H54 (cell line): ENCODE measurements at places on chromosomes 5 and 9.

DNA sequence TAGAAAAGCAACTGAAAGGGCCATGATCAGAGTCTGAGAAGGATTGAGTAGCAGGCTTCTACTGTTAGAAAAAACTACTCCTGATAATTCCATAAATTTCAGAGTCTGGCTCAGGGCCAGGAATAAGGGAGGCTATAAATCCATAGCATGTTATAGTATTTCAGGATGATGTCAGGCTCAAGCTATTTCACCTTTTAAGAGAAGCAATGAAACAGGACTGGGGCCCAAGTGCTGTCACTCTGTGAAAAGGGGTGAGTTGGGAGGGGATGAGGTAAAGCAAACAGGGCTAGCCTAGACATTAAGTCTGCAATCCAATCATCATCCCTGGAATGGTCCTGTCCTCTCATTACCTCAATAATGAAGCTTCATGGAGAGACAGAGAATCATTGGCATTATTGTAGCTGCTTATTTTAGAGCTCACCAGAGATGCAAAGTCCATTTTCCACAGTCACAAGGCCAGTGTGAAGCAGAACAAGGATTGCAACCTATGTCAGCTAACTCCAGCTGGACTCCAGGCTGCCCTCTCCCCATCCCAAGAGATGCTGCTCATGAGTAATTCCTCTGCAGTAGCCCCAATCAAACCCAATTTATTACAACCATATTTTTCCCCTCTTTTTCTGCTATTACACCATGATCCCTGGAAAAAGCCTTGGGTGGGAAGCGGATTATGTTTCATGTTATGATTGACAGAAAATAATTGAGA is 56.0 kb downstream of the PAPPA start:
- DNase-seq: no peak

DNA sequence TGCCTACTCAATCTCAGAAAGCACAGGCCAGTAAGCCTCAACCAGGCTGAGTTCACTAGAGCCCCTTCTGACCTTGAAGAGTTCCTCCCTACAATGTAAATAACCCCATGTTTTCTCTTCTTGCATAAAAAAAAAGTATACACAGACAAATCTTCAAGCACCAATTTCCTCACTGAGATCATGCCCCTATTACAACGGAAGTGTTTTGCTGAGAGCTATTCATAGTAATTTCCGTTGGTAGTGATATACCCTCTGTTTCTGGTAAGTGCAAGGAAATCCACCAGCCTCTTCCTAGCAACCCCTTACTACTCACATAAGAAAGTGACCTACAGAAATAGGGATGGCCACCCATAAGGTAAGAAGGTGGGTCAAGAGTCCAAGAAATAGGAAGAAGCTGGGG is 76.4 kb upstream of the TARS1 start:
- DNase-seq: no peak

DNA sequence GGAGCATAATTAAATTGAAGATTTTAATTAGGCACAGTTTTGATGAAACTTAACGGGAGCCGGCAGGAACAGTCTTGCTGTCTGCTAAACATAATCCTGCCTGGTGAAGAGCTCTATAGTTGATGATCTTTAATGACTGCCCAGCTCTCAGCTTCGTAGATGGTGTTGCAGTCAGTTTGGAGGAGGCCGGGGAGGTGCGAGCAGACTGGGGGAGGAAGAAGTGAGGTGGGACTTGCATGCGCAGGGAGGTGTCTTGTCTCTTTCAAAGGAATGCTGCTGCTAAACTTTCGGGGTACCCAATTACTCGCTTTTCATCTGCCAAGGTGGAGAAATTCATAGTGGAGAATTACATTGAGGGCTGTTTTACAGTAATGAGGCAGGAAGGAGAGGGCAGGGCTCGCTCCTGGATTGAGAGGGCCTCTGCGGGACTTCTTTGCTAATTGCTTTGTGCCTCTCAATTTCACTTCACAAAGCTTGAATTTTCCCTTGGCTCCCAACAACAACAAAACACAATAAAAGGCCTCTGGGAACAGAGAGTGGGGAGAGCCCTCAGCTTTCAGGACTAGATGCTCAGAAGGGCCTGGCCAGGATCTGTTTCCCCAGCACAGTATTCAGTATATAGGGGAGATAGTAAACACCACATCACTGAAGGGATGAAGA is 257.9 kb upstream of the ADRA1B start:
- DNase-seq: no peak

DNA sequence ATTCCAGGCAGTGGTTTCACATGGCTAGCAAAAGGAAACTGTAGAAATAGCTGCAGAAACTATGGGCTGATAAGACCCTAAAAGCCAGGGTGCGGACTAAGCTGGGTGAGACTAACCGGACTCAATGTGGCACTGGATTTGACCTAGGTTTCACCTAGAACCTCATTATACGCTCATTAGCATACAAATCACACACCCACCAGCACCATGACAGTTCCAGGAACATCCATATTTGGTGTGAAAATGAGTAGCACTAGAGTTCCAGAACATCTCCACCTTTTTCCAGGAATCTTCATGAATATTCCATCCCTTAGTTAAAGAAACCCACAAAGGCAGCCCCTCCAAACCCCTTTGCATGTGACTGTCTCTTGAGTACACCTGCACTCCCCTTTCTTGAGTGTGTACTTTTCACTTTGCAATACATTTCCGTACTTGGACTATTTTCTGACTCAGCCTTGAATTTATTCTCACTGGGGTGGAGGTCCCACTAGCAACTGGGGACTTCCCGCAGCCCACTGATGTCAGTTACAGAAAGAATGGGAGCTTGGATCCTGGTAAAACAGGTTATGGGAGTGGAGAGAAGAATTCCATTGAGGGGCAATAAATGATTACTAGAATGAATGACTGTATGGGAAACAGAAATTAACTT is 58.0 kb upstream of the SPATA31C2 start:
- DNase-seq: no peak

GRCh38 chr5:95080441-95080840 is 204.5 kb downstream of the MCTP1 start:
- DNase-seq: no peak

DNA sequence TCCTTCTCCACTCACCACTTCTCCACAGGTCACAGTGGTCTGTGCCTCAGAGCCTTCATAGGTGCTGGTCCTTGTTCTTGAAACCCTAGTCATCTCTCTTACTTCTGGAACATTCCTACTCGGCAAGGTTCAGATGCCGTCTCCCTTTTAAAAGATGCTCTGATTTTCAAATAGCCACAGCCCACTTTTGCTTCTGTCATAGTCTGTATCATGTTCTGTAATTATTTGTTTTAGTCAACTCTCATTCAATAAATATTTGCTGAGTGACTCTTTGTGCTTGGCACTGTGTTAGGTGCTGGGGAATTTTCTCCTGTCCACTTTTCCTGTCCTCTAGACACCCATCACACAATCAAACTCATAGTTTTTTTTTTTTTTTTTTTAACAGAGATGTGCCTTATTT is 181.3 kb upstream of the IL12B start:
- DNase-seq: no peak

GRCh38 chr5:176947847-176948246 is 48.7 kb upstream of the HK3 start:
- DNase-seq: no peak

GRCh38 chr9:126122901-126123616 is 203.6 kb upstream of the MVB12B start:
- DNase-seq: no peak

GRCh38 chr9:107874137-107874536 is 384.6 kb upstream of the KLF4 start:
- no peak for DNase-seq

DNA sequence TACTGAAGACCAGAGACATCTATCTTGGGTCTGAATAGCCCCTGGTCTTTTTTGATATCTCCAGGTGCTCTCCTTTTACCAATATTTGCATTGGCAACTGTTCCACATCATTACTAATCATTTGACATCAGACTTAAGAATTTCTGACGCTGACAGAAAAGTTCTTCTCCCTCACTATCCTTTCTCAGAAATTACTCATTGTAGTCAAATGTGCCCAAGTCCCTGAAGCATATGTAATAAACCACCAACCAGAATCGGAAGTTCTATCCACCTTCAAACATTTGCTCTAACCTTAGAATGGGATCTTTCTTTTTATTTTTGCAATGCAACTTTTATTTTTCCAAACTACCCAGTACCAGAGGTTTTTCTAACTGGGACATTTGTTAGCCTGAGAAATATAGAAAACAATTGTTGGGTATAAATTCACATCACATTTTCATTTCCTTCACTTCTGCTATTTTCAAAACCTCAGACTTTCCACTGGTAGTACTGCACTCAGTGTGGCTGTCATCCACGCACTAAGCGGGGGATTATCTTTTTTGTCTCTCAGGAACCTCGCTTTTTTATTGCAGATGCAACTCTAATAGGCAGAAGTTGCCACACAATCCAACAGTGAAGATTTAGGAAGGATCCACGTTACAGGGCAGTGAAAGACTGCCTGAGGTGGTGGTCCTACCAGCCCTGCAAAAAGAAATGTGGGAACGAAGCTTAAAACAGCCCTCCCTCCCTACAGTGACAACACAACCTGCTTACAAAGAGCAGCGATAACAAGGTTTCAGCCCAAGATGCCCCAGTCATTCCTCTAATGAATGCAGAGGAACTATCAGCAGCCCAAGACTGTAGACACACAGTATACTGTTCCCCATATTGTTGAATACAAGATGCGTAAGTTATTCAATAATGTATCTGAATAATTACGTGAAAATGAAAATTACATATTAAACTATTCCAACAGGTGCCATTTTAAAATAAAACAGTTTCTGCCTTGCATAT is 201.2 kb downstream of the EBF1 start:
- DNase-seq: no peak

GRCh38 chr5:21254161-21254560 is 1266.2 kb upstream of the CDH18 start:
- DNase-seq: no peak

GRCh38 chr5:16721151-16722096 is 104.6 kb upstream of the RETREG1 start:
- no peak for DNase-seq

DNA sequence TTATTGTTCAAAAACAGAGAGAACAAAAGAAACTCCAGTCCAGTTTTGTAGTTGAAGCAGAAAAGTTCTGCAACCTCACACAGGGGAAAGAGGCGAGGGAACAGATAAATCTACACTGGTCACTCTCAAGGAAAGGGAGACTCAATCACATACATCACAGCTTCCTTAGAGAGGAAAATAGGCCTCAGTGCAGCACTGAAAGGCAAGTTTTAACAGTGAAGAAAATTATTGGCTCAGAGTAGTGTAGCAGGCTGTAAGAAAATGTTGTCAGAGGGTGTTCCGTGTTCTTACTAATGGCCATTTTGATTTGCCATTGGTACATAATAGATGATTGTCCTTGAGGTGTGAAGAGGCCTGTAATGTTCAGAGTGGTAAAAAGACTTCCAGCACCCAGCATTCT is 530.0 kb upstream of the CDH6 start:
- no peak for DNase-seq
